ENCODE measurements at places on chromosomes 2 and 18. TPM values are rescaled to one million over a fixed set of nuclear protein-coding genes. Genes with fewer than 3 reads are reported as not detected.

PSMA8 gene
- polyA plus RNA-seq: not detected

TMEM169 gene
- 0.15 TPM for polyA plus RNA-seq

PRSS56 gene
- polyA plus RNA-seq: 0.02 TPM

DNA sequence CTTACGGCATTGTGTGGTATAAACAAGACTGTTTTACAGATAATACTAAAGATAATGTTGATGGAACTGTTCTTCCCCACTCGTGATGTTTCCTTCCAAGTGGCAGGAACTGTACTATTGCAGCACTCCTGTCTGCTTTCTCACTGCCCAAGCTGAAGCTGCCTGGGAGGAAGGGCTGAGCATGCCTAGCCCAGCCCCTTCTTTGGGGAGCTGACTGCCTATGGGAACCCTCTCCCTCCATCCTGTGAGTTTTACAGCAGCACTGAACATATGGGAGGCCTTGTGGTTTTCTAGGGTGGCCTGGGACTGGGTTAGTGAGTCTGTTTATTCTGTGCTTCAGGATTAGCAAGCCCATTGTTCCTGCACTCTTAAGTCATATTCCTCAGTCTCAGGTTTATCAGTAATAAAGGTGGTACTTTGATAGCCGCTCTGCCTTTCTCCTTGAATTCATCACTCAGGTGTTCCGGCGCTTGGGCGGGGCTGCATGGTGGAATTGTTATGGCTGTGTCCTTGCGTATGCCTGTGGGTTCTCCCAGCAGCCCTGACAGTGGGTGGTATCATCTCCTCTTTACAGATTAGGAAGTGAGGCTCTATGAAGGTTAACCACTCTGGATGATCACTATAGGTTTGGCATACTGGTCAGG lies 379.7 kb downstream of the PTPRM start:
- H3K4me1 ChIP-seq: peaks cover 11% of the 10 kb centered on the region
- DNase-seq: no peak
- no peaks in the 10 kb centered on the region for H3K36me3 ChIP-seq
- no peaks in the 10 kb centered on the region for H3K27me3 ChIP-seq
- no peak overlapping the region for H3K27ac ChIP-seq

DNA sequence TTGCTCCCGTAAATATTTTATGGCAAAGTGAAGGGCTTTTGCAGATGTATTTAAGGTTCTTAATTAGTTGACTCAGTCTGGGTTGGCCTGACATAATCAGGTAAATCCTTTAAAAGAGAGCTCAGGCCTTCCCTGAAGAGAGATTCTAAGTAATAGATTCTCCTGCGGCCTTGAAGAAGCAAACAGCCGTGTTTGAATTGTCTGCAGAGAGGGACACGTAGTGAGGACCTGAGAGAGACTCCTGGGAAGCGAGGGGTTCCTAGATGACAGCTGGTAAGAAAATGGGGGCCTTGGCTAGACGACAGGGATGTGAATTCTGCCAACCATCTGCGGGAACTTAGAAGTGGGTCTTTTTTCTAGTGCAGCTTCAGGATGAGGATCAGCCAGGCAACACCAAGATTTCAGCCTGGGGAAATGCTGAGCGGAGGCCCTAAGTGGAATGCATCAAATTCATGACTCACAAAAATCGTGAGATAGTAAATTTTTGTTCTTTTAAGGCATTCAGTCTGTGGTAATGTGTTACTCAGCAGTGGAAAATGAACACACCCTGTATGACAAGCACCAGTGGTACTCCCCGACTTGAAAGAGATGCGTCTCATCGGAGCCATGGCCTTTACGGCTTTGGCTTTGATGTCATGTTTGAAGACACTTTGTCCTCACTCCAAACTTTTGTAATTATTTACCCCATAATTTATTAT lies 62.1 kb upstream of the SMIM21 start:
- DNase-seq: no peak
- H3K27me3 ChIP-seq: no peaks in the 10 kb centered on the region
- no peak overlapping the region for H3K4me3 ChIP-seq
- no peaks in the 10 kb centered on the region for H3K4me1 ChIP-seq
- no peak overlapping the region for H3K27ac ChIP-seq

Measured in pancreas (tissue), 10 donors.